Naive B cell (primary cell): ENCODE measurements at places on chromosomes 5 and 9. TPM values are rescaled to one million over a fixed set of nuclear protein-coding genes. Genes with fewer than 3 reads are reported as not detected.

Gene ECM2
- polyA plus RNA-seq: not detected

Gene FCHSD1
- 7.5 TPM for polyA plus RNA-seq

Gene ARL14EPL
- polyA plus RNA-seq: not detected

Gene PRDM9
- not detected for polyA plus RNA-seq

Gene C5orf46
- polyA plus RNA-seq: not detected

Gene RALGDS
- 7.7 TPM for polyA plus RNA-seq

Gene TYRP1
- not detected for polyA plus RNA-seq

Gene IL4
- not detected for polyA plus RNA-seq

Gene FBLL1
- polyA plus RNA-seq: not detected
